Activated naive CD8-positive, alpha-beta T cell treated with anti-CD3 and anti-CD28 coated beads, Interleukin-2, amount 50 U/mL, for 16 hours (primary cell): ENCODE measurements at places on chromosomes 6 and 20.

GRCh38 chr6:11320914-11321597, 88.6 kb upstream of the NEDD9 start:
- no peak for DNase-seq

DNA sequence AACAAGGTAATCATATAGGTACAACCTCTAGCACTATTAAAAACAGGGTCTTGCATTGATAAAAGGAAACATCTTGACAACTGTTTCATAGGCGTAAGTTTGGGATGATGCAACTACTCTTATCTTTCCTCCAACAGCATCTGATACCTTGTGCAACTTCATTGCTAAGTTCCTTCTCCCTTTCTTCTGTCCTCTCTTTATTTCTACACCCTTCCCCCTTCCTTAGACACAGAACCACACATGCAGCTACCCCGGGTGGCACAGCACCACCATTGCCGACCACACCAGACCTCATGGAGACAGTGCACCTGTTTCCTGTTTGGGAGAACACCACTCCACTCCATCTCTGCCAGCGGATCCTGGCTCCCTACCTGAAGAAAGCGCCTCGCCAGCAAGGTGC, 14.4 kb downstream of the MYB start:
- DNase-seq, result no peak

GRCh38 chr6:14964556-14965270, 281.2 kb upstream of the JARID2 start:
- no peak for DNase-seq

GRCh38 chr6:89950879-89951391, 56.7 kb downstream of the GJA10 start:
- no peak for DNase-seq

GRCh38 chr6:88220493-88220892, 54.3 kb upstream of the CNR1 start:
- no peak for DNase-seq

- no peak for DNase-seq
These were observed 19.6 kb upstream of the DSE start for GRCh38 chr6:116351101-116351500.

- no peak for DNase-seq
These were observed 44.9 kb upstream of the PHACTR2 start for GRCh38 chr6:143632894-143633293.

DNA sequence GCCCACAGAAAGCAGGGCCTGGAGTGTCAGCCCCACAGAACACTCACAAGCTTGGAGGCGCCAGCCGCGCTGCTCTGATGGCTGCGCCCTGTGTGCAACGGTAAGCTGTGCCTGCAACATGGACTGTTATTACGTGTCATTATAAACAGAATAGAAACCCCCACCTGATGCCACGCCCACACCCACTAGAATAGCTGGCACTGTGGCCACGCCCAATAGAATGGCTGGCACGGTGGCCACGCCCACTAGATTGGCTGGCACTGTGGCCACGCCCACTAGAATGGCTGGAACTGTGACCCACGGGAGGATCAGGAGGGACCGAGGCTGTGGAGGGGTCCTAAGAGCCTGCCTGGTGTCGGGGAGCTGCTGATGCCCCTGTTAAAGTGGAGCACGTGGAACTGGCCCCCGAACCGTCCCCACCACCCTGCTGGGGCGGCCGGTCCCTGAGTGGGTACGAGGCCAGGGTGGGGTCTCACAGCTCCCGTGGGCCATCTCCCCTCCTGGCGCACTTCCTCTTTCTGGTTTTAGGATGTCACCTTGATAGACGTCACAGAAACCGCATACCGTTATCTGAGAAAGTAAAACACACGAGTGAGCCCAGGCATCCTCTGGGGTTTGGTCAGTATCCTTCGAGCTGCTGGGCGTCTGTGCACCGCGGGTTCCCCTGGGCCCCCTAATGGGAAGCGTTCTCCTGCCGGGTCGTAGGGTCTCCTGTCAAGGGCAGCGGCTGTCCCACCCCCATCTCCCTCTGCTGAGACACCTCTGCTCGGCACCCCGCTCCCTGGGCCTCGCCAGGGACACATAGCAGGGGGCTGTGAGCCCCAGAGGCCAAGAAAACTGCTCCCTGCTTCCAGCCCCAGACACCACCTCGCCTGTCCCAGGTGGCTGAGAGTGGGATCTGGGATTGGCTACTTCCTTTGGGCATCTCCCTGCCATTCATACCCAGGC, 25.4 kb downstream of the SLC17A9 start:
- DNase-seq, result peak; percentile 35

GRCh38 chr6:157521362-157522335, 140.7 kb downstream of the ZDHHC14 start:
- DNase-seq, result no peak

GRCh38 chr6:111377558-111378120, 105.4 kb downstream of the REV3L start:
- no peak for DNase-seq

DNA sequence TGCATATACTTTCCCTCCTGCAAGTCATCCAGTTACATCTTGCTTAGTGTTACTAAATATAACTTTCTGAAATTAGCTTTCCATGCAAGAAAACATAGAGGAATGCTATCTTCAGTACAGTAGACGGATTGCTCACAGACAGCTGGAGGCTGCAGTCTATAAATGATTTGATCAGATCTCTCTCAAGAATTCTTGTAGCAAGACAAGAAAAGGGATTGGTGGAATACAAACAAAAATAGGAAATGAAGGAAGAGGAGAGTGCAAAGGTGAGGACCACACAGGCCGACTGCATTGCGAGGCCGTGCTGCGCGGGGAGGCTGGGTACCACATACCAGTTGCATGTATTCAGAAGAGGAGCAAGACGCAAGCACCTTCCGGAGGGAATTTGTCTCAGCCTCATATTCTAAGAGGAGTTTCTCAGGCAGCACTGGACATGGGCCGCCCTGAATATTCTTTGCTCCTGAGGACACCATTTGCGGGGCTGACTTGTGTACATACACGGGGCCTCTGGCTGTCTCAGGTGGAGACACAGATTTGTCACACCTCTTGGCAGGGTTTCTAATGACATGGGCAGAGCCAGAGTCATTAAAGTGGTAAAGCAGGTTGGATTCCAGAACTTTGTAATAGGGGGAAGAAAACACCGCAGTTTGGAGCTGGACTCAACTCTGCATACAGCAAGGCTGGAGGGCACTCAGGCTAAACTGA, 22.7 kb upstream of the KIF25 start:
- DNase-seq, result no peak

DNA sequence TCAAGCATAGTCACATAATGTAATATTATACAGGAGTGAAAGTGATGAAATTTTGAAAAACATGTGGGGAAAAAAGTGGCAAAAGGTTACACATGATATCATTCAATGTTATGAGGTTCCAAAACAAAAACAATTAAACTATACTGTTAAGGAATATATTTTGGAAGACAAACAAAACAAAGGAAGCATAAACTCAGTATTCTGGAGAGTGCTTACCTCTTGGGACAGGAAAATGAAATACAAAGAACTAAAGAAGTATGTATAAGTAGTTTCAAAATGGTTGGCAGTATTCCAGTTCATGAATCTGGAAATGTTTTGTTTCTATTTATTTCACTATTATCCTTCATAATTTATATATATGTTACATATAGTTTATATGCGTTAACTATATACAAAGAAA, 213.5 kb downstream of the MOXD1 start:
- no peak for DNase-seq

- no peak for DNase-seq
These were observed at the start of gene FGD2 for GRCh38 chr6:37005061-37005810. FGD2 (plus strand) TSS chr6:37005655; CDS start chr6:37005818, 163 bp downstream.

- DNase-seq, result no peak
These were observed 1.4 kb downstream of the QKI start for GRCh38 chr6:163415620-163416556.

DNA sequence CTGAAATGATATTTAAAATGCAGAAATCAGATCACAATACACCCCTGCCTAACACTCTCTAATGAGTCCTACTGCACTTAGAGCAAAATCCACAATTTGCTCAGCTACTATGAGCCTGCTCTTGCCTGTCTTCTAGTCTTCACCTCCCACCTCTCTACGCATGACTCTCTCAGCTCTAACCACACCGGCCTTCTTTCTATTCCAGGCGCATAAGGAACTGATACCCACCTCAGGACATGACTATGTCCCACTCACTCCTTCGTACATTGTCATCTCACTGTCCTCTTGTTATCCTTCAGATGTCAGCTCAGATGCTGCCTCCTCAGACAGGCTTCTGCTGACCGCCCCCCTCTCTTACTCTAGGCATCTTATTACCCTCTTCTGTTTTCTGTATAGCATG, 201.0 kb upstream of the FLRT3 start:
- no peak for DNase-seq

GRCh38 chr6:143822584-143823024, 20.5 kb upstream of the LTV1 start:
- DNase-seq, result no peak

DNA sequence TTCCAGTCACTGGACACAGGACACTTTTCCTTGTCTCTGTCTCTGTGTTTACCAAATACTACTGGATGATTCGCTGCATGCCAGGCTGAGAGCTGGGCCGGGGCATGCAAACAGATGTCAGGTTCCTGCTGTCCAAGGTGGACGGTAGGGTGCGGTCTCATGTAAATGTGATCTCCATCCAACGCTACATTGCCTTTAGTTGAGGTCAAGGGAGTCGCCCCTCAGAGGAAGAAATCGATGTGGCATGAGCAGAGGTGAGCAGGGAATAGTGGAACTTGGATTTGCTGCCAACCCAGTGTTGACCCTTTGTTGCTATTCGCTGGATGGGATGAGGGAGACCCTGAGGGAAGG, 9.8 kb upstream of the TOX2 start:
- DNase-seq, result no peak

DNA sequence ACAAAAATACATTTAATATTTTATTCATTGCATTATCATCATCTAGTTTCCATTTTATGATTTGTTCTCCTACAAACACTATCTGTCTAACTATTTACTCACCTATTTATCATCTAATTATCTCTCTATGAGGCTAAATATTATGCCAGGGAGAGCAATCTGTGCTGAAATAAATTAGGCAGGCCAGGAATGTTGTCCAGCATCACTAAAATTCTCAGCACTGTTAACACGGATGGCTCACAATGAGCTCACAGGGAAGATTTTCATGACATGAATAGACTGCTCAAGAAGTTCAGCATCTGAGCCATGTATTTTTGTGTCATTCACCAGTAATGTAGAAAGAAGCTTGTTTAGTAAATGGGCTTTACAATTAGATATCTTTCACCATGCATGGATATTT, 1277.2 kb downstream of the GRIK2 start:
- no peak for DNase-seq

GRCh38 chr6:2221726-2222274, 23.6 kb downstream of the GMDS start:
- no peak for DNase-seq

GRCh38 chr6:131954059-131954774, 3.0 kb upstream of the CCN2 start:
- no peak for DNase-seq

DNA sequence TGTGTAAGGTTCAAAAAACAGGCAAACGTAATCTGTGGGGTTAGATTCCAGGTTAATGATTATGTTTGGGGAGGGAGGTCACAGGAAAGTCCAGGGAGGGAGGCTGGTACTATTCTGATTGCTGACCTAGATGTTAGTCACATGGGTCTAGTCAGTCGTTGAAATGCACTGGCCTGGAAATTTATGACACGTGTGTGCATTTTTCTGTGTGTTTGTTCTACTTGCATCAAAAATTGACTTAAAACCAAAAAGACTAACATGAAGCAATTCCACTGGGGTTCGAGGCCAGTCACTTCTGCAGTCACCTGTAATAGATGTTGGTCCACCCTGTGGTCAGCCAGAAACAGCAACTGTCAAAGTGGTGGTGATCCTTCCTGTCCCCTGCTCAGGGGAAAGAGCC, 104.2 kb upstream of the MLN start:
- DNase-seq, result no peak

- no peak for DNase-seq
These were observed 110.3 kb upstream of the EYA4 start for GRCh38 chr6:133130863-133131262.

- no peak for DNase-seq
These were observed 17.2 kb downstream of the SNX9 start for GRCh38 chr6:157840261-157840660.

- no peak for DNase-seq
These were observed 515.5 kb downstream of the COL12A1 start for GRCh38 chr6:74690365-74690764.

- no peak for DNase-seq
These were observed 2.1 kb downstream of the PRSS35 start for GRCh38 chr6:83514466-83514865.
